ENCODE measurements at places on chromosomes 6 and 20.

DNA sequence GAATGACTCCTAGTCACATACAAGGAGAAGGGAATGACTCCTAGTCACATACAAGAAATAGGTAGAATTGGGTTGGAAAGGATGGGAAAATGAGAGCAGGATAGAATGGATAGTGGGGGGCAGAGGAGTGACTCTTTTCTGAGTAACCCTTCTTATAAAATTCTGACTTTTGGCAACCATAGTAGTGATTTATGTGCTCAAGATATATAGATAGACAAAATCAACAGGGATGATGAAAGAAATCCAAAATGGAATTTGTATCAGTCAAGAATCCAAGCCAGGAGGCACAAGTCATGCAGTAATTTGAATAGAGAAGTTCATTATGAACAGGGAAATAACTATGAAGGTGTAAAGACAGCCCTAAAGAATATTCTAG, 41.7 kb downstream of the ADAT2 start:
- DNase-seq = no peak

GRCh38 chr20:47347661-47348435, 8.7 kb downstream of the ZMYND8 start:
- no peak for DNase-seq

DNA sequence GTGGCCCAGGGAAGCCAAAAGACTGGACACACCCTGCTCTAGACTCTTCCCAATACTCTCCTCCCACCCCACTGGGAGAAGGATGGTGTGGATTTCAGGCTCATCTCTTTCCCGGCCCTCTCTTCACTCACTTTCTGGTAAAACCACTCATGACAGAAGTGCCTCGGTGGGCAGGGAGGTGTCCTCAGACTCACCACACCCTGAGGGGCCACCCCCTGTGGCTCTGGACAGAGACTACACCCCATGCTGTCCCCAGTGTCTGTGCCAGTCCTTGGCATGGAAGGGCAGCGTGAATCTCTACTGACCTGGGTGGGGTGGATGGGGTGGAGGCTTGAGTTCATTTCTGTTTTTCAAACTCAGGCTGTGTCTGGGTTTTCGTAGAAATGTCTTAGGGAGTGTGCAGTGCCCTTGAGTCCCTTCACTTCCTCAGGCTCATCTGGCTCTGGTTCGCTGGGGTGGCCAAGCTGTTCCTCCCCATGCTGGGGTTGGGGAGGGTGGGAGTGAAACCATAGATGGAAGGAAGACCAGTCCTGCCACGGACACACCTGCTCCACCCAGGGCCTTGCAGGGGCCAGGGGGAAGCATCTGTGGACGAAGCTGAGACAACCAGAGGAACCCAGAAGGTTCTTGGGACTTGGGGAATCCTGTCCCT, 59.1 kb downstream of the EZR start:
- no peak for DNase-seq

GRCh38 chr6:113004054-113004453, 656.9 kb downstream of the RFPL4B start:
- no peak for DNase-seq

- DNase-seq = peak; percentile 27
Observed at GRCh38 chr6:147065786-147066185, 138.4 kb upstream of the STXBP5 start.

DNA sequence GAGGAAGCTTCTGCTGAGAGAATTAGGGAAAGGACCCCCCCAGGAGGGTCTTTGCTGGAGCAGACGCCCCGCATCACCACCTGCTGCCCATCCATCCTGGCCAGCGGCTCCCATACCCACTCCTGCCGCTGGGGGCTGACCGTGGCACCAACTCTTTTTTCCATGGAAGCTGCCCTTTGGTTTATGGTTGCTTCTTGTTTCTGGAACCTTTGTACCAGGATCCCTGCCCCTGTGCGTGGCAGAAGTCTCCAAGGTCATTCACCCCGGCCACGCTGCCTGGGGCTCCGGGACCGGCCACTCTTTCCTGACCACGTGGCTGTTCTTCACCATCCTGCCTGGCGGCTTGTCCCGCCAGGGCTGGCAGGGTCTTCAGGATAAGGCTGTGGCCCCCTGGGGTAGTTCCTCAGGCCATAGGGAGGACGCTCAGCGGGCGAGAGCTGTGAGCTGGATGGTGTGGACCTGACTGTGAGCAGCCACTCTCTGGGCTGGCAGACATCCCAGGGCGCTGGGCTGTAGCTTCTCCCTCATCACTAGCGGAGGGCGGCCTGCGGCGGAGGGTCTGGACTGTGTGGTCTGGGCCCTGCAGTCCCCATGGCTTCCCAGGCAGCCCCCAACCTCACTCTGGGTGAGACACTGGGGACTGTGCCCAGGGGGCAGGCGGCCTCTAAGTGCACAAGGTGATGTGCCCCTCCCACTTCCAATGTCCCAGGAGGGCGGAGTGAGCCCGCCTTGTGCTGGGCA, 22.8 kb upstream of the RBBP8NL start:
- no peak for DNase-seq

GRCh38 chr6:160457823-160458222, 109.6 kb downstream of the SLC22A3 start:
- no peak for DNase-seq

- no peak for DNase-seq
Observed at GRCh38 chr6:33996120-33996475, 149.8 kb downstream of the GRM4 start.

DNA sequence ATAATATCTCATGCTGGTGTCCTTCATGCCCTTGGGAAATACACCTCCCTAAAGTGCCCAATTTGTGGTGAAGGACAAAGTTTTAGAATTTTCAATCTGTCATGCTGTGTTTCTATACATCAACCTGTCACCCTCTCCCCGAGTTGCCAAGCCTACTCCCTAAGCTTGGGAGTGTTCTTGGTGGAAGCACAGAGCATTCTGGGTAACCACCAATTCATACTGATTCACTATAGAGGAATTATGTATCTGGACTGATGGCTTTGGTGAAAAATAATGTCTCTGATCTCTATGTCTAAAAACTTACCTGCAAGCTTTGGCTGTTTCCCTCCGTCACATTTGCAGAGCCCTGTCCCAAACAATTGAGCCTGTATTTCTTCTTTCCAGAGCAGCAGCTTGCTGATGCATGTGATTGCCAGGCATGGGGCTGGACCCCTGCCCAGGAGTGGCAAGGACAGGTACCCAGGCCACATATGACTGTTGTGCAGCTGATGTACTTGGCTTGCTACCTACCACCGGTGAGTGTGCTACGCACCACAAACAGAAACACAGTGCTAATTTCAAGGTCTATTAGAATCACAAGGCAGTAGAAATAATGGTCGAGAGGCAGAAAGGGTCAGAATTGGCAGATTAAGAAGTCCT, 202.8 kb upstream of the CITED2 start:
- DNase-seq = no peak

GRCh38 chr20:53749499-53749898, 155.9 kb upstream of the ZNF217 start:
- no peak for DNase-seq

GRCh38 chr6:166525567-166525966, 60.9 kb downstream of the RAMACL start:
- DNase-seq = no peak

- DNase-seq = no peak
Observed at GRCh38 chr6:56766806-56767178, 124.1 kb upstream of the DST start.

DNA sequence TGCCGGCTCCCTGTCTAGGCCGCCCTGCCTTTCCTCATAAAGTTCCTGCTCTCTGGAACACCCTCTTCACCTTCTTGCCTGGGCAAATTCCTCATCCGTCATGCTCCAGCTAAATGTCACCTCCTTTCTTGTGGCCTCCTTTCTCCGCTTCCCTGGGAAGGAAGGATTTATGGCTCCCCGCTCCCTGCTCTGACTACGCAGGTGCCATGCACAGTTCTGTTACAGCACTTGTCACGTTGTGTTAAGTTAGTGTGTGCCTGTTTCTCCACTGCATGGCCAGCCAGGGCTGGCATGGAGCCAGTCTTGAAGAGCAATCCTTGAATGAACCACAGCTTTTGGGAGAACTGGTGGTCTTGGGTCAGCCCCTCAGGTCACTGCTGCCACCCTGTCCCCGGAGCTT, 61.7 kb downstream of the CD40 start:
- peak; percentile 14 for DNase-seq

DNA sequence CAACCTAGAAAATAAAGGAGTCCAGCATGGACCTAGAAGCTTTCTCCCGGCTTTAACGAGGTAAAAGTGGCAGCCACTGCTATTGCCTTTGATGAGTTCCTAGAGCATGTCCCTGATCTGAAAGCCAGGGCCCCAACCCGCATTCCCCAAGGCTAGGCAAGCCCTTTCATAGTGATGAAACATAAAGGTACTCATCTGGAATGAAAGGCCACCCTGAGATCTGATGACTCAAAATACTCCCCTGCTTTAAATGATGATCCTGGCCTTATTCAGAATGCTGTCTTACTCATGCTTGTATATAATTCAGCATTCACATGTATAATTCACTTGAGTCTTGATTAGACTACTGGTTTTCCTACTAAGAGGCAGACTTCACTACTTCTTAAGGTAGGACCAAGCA, 21.3 kb downstream of the TTPAL start:
- DNase-seq = no peak

- no peak for DNase-seq
Observed at GRCh38 chr6:147310521-147310920, 106.3 kb downstream of the STXBP5 start.

DNA sequence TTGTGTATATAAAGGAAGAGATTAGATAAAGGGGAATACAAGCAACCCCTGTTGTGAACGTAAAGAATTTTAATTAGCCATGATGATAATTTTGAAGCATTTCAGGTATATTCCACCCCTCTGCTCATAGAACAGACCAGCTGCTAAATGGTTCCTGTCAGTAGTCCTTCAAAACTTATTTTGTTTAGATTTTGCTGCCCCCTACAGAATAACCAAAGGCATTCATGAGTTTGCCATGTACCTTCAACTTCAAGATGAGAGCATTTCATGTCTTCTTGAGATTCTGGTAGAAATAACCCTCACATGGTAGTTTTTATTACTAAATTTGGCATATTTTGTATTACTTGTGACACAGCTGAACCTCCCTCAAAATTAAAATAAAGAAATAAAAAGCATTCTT, 1586.7 kb downstream of the HACE1 start:
- peak; percentile 18 for DNase-seq

DNA sequence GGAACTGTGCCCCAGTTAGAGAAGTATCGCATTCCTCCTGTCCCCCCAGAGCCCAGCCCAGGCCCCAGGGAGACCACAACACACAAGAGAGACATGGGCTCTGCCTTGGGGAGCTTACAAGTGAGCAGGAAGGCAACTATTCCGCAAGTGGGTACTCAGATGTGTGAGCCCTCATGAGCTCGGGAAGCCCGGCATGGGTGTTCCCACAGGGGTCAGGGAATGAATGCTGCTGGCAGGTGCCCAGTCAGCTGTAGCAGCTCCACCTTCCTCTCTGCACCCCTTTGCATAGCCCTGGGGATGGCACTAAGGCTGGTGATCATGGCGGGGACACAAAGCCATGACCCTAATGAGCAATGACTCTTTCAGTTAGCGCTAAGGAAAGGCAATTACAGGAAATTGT, 194.1 kb downstream of the SYNDIG1 start:
- no peak for DNase-seq

- DNase-seq = no peak
Observed at GRCh38 chr20:8012724-8013123, 6.8 kb downstream of the TMX4 start.

DNA sequence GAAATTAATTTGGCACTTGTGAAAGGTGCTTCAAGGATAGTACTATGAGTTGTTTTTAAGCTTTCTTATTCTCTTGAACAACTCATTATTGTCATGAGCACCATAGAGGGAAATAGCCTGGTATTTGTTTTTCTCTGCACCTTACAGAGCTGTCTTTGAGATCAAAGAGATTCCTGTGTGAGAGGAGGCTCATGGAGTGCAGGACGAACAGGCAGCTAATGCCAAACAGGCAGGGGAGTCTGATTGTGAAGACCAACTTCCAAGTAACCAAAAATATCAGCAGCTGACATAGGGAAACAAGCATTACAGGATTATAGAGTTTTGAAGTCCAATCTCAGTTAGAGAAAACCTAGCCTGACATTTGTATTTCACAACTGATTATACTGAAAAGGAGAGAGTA, 110.6 kb upstream of the TENT5A start:
- peak; percentile 5 for DNase-seq

DNA sequence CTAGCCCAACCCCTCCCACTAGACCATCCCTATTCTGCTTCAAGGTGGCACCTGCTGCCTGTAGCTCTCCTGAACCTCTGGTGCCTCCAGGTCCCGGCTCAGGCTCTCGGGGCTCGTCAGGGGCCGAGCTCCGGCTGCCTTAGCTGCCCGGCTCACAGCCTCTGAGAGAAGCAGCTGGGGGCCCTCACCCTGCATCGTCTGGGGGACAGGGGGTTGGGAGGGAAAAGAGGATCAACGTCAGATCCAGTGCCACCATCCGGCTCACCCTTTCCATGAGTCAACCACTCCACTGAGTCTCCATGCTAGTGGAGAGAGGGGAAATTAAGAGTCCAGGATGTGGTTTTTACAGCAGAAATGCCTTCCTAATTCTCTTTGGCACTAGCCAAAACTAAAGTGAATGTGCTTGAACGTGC, 13.0 kb downstream of the BAG6 start:
- DNase-seq = no peak

GRCh38 chr6:109834595-109835437, 143.3 kb upstream of the GPR6 start:
- DNase-seq = peak; percentile 85

GRCh38 chr20:64219730-64220129, 35.8 kb upstream of the PCMTD2 start:
- no peak for DNase-seq

GRCh38 chr6:120935908-120936307, 398.4 kb downstream of the TBC1D32 start:
- no peak for DNase-seq

DNA sequence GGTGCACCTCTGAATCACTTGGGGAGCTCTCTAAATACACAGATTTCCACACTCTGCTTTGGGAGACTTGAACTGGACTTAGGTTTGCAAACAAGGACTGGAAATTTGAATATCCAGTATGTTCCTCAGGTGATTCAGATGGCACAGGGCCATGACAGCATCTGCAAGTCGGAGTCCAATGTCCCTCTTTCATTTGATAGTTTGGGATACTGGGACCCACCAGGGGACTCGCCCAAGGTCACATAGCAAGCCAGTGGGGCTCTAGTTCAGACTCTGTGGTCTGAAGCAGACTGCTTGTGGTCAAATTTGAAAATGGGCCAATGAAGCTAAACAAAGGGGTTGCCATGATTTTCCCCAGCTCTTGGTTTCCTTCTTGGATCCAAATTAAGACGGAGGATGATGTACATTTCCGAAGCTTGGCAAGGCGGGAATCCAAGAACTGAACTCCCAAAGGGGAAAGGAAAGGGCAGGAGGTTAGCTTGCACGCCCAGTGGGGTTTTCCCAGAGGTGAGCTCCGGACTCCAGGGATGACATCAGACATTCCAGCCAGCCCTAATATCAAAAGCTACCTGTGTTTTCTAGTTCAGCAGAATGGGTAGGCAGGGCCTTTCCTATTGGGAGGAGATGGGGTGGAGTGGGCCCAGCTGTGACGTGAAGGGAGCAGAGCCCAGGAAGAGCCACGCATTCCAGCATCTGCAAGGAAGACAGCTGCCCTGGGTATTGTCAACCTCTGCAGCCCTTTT, 3.4 kb upstream of the SYS1 start:
- DNase-seq = no peak
